ENCODE measurements at places on chromosomes 2 and 18.

DNA sequence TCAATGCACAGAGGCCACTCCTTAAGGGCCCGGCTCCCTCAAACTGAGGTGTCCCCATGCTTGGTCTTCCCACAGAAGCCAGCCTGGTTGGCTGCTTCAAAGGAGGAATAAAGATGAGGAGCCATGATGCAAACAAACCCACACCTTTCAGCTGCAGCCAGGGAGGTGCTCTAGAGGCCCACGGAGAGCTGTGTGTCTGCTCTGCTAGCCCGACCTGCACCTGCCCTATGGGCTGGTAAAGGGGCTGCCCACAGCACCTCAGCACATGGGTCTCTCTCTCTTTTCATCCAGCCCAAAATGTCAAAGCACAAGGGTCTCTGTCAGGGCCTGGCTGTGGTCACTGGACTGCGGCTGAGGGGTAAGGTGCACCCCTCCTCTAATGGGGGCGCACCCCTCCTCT is 132.1 kb downstream of the MSH2 start:
- DNase-seq = no peak

GRCh38 chr2:240895656-240896388 is at the start of gene MAB21L4:
MAB21L4 (minus strand) TSS chr2:240896156; CDS start chr2:240895997, 159 bp downstream.
- no peak for DNase-seq

DNA sequence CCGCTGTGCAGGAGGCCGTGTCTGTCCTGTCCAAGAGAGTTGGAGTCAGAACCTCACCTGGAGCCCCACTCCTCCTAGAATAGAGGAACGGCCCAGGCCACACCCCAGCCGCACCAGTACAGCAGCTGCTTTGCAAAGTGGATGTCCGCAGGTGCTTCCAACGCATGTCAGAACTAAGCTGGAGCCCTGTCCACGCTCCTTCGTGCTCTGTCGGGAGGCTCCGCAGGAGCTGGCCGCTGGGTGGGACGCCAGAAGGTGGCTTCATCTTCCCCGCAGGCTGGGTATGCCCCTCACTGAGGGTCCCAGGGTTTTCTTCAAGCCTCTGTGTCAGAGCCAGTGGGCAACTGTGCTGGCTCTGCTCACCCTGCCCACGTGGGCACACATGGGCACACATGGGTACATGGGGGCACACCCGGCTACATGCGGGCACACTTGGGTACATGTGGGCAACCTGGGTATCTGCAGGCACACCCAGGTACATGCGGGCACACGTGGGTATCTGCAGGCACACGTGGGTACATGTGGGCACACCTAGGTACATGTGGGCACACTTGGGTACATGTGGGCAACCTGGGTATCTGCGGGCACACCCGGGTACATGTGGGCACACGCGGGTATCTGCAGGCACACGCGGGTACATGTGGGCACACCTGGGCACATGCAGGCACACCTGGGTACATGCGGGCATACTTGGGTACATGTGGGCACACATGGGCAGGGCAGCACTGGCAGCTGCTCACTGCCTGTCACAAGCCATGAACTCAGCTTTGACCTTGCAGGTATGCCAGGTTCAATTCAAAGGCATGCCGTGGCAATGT is 67.1 kb upstream of the CTDP1 start:
- no peak for DNase-seq

DNA sequence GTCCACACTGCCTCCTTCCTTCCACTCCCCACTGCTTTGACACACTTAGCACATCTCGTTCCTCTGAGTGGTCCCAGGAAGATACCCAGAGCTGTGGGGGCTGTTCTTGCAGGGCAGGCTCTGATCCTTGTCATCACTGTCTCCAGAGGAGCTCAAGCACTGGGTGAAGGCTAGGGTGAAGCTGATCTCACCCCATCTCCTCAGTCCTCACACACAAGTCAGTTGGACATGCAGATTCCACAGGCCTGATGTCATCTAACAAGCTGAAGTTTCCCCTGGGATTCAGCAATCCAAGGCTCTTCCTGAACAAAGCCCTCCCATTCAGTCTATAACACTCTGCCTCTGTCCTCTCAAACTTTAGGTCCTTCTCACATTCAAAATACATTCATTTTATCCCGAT is 90.6 kb upstream of the RAB6C start:
- DNase-seq = no peak

DNA sequence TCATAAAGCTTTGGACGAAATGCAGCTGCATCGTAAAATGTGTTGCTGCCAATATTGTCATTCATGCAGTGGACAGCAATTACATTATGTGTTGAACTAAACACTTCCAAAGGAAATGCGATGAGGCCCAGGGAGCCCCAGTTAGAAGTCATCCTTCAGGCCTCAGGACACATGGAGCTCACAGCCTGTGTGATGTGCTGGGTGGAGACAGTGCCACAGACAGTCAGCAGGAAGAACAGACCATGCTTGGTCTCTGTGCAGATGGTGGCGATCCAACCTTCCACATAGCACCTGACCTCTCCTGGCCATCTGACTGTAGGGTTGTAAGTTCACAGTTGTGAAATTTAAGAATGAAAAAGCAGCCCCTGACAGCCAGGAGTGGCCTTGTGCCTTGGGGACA is 118.3 kb upstream of the ALKAL2 start:
- no peak for DNase-seq

DNA sequence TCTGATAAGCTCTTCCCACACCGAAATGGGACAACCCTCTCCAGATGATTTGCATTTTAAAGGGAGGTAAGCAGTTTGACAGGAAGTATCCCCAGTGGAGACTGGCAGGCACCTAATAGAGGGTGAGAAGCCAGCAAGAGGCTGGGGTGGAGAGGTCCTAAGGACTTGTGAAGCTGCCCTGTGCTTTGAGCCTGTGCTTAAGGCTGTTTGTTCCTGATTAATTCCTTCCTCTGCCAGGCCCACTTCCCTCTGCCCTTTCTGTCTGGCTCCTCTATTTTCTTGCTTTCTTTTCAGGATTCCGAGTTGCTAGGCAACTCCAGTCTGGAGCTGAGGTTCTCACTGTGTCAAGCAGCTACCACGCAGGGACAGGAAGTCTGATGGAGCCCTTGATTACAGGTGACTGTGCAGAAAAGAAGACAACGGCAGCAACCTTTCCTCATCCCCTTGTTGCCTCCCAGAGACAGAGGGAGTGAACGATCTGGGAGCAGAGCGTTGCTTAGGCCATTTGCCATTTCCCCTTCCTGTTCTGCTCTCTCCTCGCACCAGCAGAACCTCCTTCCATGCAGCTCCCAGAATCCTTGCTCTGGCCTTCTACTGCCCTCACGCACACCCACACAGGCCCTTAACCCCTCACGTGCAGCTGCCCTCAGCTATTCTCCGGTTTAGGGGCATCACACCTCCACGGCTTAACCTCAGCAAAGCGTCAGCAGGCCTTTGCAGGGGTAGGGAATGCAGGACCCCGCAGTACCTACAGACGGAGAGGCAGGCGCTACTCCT is 103.6 kb upstream of the CELF4 start:
- DNase-seq = no peak

DNA sequence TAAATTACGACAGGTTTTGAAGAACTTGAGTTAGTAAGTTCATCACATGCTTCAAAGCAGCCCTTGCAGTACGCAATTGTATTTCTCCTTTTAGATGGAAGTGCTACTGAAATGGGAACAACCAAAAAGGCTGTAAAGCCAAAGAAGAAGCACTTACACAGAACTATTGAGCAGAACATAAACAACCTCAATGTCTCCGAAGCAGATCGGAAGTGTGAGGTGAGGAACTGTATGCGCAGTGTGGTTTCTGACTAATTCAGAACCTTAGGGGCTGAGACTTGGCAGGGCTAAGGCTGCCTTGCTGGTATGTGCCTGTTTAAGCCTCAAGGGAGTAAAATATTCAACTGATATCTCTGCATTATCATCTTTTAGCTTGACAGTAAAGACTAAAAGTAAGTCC is 8.4 kb downstream of the NCAPH start:
- peak; percentile 37 for DNase-seq

- no peak for DNase-seq
Observed at GRCh38 chr2:105141099-105141614, 100.4 kb upstream of the GPR45 start.

DNA sequence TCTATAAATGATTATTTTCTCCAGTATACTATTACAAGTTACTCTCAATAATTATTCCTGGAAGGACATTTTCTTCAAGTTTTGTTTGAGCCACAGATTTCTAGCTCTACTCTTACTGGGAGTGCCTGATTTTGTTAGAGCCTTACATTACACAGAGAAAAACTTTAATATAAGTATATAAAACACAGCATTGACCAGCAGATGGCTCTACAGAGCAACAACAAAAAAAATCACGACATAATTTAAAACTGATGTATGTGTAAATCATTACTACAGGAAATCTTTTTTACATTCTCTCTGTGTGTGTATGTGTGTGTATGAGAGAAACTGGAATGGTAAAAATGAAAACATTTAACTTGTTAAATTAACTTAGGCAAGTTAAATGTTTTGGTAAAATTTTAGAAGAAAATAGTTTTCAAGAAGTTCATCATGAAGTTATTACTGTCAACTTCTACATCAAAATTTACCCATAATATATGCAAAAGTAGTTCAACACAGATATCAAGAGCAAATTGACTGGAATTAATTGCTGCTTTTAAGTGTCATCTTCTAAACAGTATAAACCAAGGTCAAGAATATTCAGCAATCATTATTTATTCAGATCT is 103.3 kb downstream of the MDH1 start:
- peak; percentile 22 for DNase-seq

- DNase-seq = no peak
Observed at GRCh38 chr2:43222475-43223309, 3.7 kb downstream of the ZFP36L2 start.
